ENCODE measurements at places on chromosomes 3 and 15. TPM values are rescaled to one million over a fixed set of nuclear protein-coding genes. Genes with fewer than 3 reads are reported as not detected.

- DNase-seq, result no peak
Observed at GRCh38 chr15:85474700-85475316, 94.4 kb downstream of the AKAP13 start.

Gene CCR8
- 0.94 TPM for total RNA-seq

- DNase-seq, result no peak
Observed at GRCh38 chr3:28840976-28841376, 439.9 kb upstream of the RBMS3 start.

- DNase-seq, result no peak
Observed at GRCh38 chr15:35654332-35654731, 108.4 kb upstream of the DPH6 start.

DNA sequence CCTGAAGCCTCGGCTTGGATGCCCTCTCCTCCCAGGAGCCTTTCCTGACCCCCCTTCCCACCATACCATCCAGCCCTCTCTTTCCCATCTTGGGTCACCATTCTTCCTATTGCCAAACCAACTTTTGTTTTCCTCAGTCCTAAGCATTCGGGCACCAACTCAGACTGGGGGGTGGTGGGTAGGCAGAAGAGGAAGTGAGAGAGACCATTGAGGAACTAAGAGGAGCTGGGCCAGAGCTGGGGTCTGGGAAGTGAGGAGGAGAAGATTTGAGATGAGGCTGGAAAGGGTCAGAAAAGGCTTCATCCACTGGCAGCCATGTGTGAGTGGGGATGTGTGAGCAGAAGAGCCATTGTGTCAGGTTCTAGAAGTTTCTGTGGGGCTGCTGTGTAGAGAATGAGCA, 37.7 kb downstream of the TKT start:
- no peak for DNase-seq

Gene NEK10
- total RNA-seq, result 3.4 TPM

Gene FRMD5
- total RNA-seq, result 0.43 TPM

GRCh38 chr15:64875641-64876223, 34.0 kb downstream of the PLEKHO2 start:
- DNase-seq, result no peak

Gene THSD4
- total RNA-seq, result 10.7 TPM

DNA sequence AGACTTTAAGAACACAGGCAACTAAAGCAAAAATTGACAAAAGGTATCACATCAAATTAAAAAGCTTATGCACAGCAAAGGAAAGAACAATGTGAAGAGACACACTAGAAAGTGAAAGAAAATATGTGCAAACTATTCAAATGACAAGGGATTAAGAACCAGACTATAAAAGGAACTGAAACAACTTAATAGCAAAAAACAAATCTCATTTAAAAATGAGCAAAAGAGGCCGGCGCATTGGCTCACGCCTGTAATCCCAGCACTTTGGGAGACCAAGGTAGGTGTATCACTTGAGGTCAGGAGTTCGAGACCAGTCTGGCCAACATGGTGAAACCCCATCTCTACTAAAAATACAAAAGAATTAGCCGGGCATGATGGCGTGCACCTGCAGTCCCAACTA, 14.4 kb downstream of the NGLY1 start:
- DNase-seq, result no peak

DNA sequence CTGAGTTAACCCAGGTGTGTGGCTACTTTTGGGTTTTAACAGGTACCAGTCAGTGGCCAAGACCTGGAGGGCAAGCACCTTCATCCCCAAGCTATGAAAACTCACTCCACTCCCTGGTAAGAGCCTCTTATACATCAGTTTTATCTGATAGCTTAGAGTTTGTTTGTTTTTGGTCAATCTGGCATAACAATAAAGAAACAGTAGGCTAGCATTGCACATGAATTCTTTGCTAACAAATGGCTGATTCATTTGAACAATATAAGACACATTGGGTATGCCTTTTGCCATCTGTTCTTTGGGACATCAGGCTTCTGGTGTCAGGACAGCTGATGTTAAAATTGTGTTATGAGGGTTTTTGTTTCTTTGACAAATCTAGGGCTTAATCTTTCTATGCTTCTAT, 125.0 kb upstream of the CGNL1 start:
- DNase-seq, result no peak

All from spleen (tissue), 13 donors.